ENCODE measurements at places on chromosomes 1 and 21.

- DNase-seq = no peak
Measured at GRCh38 chr1:214740471-214740870, 137.5 kb downstream of the CENPF start.

DNA sequence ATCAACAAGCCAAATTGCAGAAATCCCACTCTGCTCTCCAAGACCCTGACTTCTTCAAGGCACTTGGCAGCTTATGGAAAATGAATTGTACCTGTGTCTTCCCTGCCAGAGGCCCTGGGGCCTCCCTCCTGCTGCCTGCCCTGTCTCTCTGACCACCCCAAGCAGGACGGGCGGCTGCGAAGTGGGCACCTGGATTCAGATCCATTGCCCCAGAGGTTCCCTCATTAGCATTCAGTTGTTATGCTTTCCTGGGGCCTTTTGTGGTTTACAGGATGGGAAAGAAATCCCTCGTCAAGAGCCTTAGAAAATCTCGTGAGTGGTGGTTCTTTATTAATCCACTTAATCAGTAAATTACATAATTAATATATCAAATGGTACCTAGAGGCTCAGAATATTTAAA lies 179.3 kb downstream of the TNR start:
- DNase-seq = no peak

- DNase-seq = no peak
Measured at GRCh38 chr1:1596493-1597274, 3.3 kb downstream of the FNDC10 start.

GRCh38 chr1:211339631-211340041 lies 13.0 kb downstream of the TRAF5 start:
- no peak for DNase-seq

GRCh38 chr1:165289556-165289955 lies 67.0 kb downstream of the LMX1A start:
- DNase-seq = no peak

- no peak for DNase-seq
Measured at GRCh38 chr1:7322283-7322785, 448.8 kb upstream of the VAMP3 start.

- no peak for DNase-seq
Measured at GRCh38 chr1:71232786-71233185, 152.0 kb upstream of the ZRANB2 start.

GRCh38 chr1:175124861-175125260 lies 57.2 kb downstream of the TNN start:
- no peak for DNase-seq

DNA sequence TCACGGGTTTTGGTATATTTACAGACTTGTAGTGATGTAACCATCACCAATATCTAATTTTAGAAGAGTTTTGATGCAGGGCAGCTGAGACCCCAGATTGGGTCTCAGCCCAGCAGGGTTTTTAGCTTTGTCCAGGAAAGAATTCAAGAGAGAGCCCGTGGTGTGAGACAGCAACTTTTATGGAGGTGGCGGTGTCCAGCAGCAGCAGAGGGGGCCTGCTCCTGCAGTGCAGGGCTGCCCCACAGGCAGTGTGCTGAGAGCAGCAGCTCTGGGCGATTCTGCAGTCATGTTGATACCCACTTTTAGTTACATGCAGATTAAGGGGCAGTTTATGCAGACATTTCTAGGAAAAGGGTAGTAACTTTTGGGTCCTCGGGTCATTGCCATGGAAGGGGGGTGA lies 1.8 kb upstream of the EPHX1 start:
- no peak for DNase-seq

GRCh38 chr1:69175053-69175452 lies 392.7 kb upstream of the LRRC7 start:
- no peak for DNase-seq

DNA sequence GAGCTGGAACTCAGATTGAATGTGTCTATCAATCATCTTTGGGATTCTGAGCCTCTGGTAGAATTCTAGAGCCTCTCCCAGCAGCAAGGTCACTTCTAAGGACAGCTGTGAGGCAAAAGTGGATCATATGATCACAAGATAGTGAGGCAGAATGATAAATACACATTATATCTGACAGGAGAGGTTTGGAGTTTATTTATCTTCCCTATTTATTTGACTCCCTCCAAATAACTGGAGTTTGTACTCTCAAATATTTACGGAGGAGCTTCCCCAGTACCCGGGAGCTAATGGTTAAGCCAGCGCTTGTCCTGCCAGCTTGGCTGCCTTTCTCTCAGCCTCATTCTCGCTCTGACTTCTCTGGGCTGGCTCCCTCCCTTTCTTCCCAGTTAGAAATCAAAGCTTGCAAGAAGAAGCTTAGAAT lies 2.3 kb downstream of the HMGCS2 start:
- no peak for DNase-seq

DNA sequence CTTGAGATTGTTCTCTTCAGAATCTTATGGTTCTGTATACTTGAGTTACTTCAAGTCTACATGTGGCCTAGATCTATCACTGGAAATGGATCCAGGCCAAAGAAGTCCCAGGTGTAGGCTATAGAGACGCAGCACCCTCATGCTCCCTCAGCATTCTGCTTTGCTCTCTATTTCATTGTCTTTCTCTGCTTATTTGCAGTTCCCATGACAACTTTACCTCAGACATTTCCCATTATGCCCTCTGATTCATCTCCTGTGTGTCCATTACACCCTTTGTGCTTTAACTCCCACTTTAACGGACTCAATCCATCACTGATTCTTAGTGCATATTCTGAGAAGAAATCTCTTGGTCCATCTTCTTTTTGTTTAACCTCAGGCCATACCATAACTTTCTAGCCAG lies 236.9 kb upstream of the NRIP1 start:
- DNase-seq = no peak

DNA sequence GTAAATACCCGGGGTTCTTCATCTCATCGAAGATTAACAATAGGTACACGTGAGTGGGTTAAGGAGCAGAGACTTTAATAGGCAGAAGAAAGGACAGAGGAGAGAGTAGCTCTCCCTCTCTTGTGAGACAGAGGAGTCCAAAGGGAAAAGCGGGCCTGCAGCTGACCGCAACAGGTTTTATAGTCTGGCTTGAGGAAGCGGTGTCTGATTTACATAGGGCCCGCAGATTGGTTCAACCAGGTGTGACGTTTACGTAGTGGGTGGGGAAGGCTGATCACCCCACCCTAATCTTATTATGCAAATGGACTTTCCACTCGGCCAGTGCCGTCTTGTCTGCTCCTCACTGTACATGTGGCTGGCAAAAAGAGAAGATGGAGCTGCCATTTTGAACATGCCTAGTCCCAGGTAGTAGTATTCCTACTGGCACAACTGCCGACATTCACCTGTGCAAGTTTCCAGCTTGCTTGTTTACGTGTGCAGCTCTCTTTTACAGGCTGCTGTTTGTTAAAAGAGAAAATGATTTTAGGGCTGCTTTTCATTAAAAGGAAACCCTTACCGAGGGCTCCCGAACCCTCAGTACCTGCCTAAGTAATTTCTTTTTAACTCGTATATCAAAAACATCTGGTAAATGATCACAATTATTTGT lies 10.6 kb downstream of the CDC14A start:
- DNase-seq = no peak

GRCh38 chr1:172549621-172550280 lies 16.8 kb downstream of the SUCO start:
- no peak for DNase-seq

- DNase-seq = no peak
Measured at GRCh38 chr1:182625719-182626504, 21.7 kb upstream of the RGS16 start.

- DNase-seq = no peak
Measured at GRCh38 chr1:183893561-183894289, 88.8 kb downstream of the RGL1 start.

Data from epithelial cell of proximal tubule (primary cell).